Tongue (tissue), 3 donors: ENCODE measurements at places on chromosomes 1 and 21.

GRCh38 chr1:229225331-229225782, 45.6 kb upstream of the RAB4A start:
- no peak for DNase-seq

DNA sequence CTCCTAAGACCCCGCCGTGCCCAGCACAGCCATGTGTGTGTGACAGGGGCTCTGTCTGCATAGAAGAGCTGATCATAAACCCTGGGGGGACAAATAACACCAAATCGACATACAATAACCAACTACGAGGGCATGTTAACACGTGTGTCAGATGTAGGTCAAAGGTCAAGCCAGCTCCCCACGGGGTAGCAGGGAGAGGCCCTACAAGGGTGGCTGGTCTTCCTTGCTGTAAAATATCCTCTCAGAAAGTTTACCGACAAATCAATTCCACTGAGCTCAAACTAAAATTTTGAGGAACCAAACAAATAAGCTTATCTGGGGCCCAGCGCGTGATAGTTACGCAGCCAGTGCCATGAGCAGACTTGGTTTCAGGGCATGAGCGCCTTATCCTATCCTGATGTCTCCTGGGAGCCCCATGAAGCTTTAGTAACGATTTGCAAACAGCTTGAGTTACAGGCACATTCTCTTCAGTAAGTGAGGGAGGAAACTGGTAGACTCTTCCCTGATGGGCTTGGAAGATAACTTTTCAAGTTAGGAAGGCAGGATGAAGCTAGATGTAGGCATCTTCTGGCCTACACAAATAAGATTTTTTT, 2.7 kb upstream of the TMPRSS3 start:
- no peak for DNase-seq

GRCh38 chr21:41490330-41490729, 17.6 kb downstream of the TMPRSS2 start:
- no peak for DNase-seq

- DNase-seq: no peak
Measured at GRCh38 chr1:19310720-19311502, 1.0 kb downstream of the AKR7A2 start.

DNA sequence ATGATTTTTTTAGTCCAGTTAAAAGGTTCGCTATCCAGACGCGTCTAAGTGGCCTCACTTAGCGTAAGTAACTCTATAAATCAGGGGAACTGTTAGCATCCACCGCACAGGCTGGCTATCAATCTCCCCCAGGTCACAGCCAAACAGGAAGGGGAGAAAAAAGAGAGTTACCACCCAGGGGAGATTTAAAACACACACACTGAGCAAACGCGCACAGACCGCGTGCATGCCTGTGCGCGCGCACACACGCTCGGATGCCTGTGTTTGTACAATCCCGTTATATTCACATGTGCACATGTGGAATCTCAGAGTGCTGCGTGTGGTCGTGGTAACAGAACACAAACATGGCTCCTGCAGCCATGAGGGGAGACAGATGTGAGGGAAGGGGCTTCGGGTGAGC, 125.4 kb downstream of the CASZ1 start:
- no peak for DNase-seq

DNA sequence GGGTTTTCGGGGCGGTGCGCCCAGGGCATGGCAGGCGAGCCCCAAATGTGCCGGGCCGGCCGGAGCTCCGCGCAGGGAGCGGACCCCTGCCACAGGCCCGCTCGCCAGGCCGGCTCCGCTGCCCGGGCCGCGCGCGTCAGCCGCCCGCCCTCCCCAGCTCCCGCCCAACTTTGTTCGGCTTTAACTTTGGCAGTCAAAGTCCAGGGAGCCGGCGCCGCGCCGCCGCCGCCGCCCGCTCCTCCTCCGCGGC, 488 bp downstream of the SLC35D1 start:
- DNase-seq: no peak

- no peak for DNase-seq
Measured at GRCh38 chr1:159448181-159448580, 8.7 kb downstream of the OR10J1 start.

GRCh38 chr1:109763646-109764415, at the start of gene EPS8L3:
EPS8L3 (minus strand) TSS chr1:109763923; CDS start chr1:109761749, 2,174 bp downstream.
- DNase-seq: no peak

GRCh38 chr1:39574646-39575045, 1.9 kb downstream of the PABPC4 start:
- peak; percentile 63 for DNase-seq

DNA sequence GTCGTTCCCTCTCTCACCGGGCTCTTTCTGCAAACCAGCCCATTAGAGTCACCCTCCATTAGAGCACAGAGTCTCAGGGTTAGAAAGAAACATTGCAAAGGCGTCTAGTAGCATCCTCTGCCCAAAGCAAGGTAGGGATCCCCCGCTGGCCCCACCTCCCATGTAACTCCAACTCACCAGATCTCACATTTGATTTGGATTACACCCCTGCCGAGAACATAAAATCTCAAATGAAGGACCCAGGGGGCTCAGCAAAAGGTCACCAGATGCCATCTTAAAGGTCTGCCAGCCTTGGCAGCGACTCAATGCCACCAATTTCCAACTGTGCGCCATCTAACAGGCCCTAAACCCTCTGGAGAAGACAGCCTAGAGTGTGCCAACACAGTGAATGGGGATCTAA, 14.1 kb downstream of the C1orf87 start:
- DNase-seq: peak; percentile 14

- DNase-seq: no peak
Measured at GRCh38 chr1:179184403-179184802, 45.1 kb downstream of the ABL2 start.

DNA sequence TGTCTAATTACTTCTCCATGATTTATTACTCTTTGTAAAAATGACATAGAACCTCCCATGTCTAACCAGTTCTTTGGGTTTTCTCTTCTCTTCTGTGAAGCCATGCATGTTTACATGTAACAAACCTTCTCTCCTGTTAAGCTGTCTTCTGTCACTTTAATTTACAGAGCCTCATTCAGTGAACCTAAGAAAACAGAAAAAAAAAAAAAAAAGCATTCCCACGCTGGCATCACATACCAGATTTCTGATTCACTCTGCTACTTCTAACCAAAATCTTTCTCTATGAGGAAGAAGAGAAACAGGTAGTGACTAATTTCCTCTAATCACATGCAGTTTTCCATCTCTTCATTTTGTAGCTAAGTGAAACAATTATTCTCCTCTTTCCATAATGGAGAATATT, 141.4 kb upstream of the CXADR start:
- DNase-seq: peak; percentile 13

- peak; percentile 12 for DNase-seq
Measured at GRCh38 chr1:26378088-26378878, 5.7 kb upstream of the ZNF683 start.

DNA sequence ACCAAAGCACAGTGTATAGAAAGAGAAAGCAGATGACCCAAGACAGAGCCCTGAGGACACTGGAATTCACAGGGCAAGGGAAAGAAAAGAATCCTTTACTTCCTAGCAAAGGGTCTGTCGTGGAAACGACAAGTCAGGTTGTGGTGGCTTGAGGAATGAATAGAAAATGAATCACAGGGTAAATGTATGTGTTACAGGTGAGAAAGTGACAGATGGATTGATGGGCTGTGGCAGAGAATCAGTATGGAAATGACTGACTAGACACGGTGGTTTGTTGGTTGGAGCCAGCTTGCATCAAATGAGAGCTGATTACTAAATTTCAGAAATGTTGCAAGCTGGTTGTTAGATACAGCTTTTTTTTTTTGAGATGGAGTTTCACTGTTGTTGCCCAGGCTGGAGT, 46.9 kb downstream of the PTP4A2 start:
- no peak for DNase-seq

DNA sequence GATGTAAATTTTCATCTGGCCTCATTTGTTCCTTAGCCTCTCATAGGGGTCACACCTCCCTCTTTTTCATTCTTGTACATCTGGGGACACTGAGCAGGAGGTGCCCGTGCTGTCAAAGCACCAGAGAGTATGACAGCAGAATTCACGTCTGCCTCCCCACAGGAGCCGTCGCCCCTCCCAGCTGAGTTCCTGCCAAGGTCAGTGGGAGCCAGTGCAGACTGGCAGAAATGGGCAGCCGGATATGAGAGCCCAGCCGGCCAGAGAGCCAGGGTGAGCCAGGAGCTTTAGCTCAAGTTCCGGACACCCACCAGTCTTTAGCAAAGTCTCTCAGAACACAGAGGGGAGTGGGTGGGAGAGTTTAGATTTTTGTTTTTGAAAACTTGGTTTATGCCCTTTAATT, 21.9 kb downstream of the GPR137B start:
- no peak for DNase-seq
